ENCODE measurements at places on chromosomes 6 and 20.

DNA sequence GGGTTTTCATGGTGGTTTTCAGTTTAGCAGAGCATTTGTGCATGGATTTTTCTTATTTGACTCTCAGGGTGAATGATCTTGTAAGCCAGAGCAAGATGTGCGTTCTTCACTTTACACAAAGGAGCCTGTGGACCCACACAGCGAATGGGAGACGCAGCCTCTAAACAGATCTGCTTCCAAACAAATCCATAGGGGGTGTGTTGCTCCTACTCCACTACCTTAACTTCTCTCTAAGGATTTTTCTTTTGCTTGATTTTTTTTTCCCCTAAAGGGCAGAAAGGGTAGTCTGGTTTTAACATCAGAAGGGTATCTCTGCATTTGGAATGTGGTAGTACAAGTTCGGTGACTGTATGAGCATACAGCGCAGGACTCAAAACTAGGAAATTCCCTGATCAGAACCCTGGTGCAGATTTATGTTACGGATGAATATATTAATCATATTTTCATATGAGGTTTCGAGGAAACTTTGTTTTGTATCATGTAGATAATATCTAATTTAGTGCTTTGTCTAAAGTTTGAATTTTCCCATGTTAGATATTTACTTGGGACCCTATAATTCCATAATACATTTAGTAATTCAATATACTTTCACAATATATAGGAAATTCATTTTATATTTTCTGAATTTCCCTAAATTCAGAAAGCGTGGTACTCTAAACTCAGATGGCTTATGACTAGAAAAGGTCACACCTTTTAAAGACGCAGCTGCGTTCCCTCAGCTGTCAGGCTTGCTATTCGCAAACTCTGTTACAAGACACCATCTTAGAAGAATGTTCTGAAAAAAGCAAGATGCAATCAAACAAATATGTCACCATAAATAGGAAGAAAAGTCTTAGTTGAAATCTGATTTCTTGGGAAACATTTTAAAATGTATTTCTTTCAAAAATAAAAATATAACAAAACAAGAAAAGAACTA is 196.9 kb downstream of the TMEM242 start:
- no peak for DNase-seq

DNA sequence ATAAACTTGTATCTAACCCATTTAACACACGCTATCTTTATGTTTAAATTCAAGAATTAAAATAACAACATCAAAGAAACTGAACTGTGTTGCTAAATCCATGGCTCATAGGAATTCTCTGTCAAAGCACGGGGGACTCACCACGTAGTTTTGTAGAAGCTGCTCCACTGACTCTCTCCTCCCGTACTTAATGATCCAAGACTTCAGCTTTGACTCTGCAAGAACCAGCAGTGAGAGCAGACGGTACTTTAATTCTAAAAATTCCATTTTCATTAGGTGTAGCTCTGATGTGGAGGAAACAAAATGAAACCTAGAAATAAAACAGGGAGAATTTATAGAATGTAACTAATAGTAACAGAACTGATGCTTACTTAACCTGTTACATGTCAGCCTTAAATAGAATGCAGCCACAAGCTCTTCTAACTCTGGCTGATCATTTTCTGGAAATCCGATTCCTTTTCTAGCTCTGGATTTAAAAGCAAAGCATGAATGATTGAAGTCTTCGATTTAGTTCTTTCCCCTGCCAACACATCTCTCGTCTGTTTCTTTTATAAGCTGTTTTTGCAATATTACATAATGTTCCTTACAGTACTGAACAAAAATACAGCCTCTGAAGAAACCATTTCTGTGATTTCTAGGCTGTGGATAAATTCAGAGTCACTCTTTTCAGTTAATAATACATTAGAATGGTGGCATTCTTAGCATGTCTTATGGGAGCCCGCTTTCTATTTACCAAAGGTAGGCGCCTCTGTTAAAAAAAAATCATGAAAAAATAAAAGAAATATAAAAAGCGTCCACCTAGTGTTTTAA is 165.5 kb downstream of the SYNE1 start:
- no peak for DNase-seq

- no peak for DNase-seq
Observed at GRCh38 chr6:98840385-98840784, 6.0 kb downstream of the POU3F2 start.

DNA sequence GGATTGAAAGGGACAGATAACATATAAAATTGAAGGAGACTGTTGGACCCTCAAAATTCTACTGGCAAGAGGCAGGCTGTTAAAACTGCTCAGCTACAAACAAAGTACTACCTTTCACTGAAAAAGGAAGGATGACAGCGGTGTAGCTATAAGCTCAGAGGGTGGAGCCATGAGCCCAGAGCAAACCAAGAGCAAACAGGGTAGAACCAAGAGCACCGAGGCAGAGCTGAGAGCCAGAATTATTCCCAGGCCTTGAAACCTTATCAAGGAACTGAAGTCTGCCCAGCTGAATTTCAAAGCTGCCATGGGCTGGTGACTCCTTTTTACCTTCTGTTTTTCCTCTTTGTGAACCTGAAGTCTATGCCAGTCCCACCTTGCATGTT is 74.7 kb upstream of the SLC4A11 start:
- no peak for DNase-seq

- no peak for DNase-seq
Observed at GRCh38 chr6:18472941-18473340, 85.8 kb downstream of the RNF144B start.

DNA sequence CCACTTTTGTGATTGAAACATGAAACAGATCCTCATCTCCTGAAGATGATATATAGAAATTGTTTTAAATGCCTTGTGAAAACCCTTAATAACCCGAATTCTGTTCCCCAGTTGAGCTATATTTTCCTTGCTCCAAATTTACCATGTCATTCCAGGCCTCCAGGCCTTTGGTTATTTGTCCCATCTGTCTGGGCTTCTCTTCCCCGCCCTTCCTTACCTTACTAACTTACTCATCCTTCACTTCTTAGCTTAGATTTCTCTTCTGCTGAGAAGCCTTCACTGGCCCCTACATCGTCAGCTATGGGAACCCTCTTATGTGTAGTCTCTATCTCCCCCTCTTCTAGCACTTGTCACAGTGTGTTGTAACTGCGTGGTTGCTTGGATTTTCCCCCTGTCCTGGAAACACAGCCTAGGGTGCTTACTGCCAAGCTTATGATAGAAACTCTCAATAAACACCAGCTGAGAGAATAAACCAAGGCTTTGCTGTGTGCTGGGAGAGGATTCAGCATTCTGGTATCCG is 68.6 kb downstream of the SGK1 start:
- DNase-seq: no peak

DNA sequence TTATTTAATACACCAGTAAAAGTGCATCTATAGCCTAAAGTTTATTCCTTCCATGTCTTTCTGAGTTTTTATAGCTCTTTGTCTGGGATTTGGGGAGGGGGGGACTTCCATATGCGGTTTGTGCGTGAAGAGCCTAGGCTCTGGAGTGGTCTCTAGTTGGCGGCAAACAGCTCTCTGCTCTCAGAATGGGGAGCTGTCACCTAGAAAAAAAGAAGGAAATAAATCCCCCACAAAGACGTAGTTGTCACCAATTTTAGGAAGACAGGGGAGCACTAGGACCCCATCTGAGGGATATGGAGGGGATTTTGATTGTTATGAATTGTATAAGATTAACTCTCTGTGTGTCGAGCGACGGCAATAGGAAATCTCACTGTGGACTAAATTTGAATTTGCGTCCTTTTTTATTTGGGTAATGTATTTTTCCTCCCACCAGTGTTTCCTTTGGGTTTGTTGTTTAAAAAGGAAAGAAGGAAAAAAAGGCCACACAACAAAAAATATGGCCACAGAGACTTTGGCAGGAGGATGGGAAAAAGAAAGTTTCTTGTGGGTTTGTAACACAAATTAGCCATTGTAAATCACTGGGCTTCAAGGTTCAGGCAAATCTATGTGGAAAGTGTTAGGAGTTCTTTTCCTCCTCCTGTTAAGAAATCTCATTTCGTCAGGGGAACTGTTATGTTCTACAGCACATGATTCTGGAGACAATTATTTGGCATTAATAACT is 7.4 kb downstream of the POU3F2 start:
- DNase-seq: no peak

- no peak for DNase-seq
Observed at GRCh38 chr6:142605922-142606485, 304.2 kb downstream of the ADGRG6 start.

- DNase-seq: no peak
Observed at GRCh38 chr6:109204511-109204910, 109.2 kb downstream of the CEP57L1 start.

DNA sequence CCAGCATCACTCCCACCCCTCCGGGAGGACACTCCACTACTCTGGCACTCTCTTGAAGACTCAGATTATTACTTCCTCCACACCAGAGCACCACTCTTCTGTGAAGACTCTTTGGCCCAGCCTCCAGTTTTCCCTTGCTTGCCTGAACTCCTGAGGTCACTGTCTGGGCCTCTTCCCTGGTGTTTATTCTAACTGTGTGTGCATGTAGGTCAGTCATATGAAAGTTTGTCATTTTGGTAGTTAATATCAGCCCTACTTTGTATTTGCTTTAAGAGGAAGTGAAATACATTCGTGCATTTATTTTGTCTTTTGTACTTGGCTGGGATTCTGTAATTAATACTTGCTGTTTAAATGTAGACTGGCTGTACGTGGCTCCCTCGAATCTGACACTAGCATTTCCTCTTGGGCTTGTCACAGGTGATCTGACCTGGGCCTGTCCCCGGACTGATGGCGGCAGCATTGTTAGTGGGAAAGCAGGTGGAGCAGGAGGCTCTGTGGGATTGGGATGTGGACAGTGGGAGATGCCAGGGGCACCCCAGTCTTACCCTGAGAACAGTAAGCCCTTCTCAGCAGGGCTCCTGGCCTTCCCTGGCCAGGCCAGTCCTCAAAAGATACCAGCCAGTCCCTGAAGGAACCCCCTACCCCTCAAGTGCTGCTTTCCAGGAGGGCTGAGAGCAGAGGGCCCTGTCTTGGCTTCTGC is 350.5 kb downstream of the CDC5L start:
- peak; percentile 54 for DNase-seq

GRCh38 chr20:49435639-49436038 is 46.8 kb downstream of the KCNB1 start:
- no peak for DNase-seq

DNA sequence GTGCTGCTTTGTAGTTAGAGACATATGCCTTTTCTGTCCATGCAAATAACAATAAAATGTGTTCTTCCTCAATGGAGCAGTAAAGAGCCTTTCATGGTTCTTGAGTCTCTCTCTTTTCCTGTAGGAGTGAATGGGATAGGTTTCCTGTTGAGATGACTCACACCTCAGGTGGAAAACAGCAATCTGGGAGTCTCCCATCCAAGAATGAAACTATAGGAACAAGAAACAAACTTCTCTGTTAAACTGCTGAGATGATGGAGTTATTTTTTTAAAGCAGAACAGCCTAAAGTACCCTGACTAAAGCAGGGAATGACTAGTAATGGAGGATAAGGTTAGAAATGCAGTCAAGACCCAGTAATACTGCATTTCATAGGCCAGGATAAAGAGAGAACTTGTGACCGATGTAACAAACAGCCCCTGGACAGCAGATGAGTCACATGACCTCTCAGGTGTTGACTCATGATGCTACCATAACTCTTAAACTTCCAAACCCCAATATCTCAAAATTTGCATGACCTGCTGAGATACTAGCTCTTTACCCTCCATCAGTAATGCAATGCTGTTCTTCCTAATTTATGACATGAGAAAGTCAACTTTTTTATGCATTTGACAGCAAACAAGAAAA is 548.9 kb downstream of the CBLN4 start:
- DNase-seq: no peak

DNA sequence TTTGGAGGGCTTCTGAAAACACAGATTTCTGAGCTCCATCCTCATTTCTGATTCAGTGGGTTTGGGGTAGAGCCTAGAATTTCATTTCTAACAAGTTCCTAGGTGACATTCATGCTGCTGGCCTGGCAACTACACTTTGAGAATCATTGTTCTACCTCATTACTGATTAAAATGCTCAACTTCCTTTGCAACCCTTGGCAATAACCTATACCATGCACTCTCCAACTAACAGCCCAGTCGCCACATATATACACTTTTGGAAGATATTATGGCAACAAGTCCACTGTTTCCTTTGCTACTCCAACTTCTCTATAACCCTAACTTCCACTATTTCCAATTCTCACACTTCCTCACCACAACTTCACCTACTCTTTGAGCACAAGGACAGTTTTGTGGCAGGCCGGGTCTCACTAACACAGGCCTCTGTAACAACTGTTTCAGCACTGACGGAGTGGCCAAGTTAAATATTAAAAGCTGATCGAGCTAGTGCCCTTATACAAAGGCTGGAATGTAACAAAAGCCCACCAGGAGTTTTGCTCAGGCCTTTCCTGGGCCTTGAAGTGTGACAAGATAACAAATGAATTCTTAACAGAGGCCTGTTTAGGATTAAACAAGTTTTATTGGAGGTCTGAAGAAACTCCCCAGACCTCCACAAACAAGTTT is 32.1 kb upstream of the RAB23 start:
- no peak for DNase-seq

DNA sequence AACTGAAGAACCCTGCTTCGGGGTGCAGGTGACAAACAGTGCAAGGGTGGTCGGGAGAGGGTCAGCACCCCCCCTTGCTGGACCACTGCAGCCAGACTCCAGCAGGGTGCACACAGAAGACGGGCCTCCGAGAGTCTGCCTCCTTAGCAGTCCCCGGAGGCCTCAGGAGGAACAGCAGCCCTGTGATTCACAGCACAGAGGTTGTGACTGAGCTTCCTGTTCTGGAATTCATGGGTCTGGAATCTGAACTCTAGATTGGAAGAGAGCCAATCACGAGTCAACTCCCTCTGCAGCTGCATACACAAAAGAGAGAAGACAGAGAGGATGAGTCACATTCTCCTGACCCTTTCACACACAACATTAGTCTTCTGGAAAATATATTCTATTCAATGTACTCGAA is 249.0 kb upstream of the OPRM1 start:
- DNase-seq: no peak

- DNase-seq: peak; percentile 14
Observed at GRCh38 chr6:136334853-136335252, 45.2 kb upstream of the BCLAF1 start.

- DNase-seq: no peak
Observed at GRCh38 chr20:64111841-64112641, 4.7 kb upstream of the NPBWR2 start.

DNA sequence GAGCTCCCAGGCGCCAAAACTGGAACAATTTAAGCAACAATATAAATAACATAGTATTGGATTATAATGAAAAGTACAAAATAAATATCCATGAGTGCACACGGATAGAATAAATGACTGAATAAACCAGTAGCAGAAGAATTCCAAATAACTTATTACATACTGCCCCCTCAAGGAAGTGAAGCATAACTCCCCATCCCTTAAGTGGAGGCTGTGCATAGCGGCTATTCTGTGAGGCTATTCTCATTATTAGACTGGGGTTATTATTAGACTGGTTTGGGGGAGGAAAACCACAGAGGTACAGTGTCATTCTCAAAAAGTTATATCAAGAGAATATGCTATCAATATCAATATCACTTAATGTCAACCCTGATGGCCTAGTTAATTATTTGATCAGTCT is 94.4 kb upstream of the SIRPA start:
- no peak for DNase-seq

DNA sequence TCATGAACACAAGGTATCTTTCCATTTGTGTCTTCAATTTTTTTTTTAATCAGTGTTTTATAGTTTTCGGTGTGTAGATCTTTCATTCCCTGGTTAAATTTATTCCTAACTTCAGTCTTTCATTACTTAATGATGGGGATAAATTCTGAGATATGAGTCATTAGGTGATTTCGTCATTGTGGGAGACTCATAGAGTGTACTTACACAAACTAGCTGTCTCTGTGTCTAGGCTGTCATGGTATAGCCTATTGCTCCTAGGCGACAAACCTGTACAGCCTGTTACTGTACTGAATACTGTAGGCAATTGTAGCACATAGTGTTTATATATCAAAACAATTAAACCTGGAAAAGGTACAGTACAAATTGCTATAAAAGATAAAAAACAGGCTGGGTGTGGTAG is 42.1 kb downstream of the SMAP1 start:
- no peak for DNase-seq
